ENCODE measurements at places on chromosomes 7 and 10.

GRCh38 chr10:21953585-21954057 is 49.9 kb downstream of the DNAJC1 start:
- DNase-seq: no peak

DNA sequence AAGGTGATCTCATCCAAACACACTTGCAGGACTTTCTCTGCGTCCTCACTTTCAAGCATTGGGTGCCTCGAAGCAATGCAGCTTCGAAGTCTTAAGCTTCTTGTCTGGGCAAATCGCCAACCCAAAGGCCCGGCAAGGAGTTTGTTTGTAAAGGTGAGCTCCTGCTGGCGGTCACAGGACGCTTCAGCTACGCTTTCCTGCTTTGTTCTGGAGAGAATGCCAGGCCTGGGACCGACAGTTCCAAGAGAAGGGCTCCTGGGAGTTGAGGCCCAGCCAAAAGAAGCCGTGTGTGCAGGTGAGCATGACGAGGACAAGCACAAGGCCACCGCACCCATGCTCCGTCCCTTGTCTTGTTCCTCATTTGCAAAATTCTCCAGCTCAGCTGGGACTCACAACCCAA is 106.6 kb upstream of the DOCK1 start:
- no peak for DNase-seq

GRCh38 chr7:47474937-47475879 is 106.7 kb downstream of the TNS3 start:
- peak; percentile 61 for DNase-seq

- DNase-seq: no peak
These were observed 305.1 kb upstream of the LYZL1 start for GRCh38 chr10:28983799-28984198.

- no peak for DNase-seq
These were observed 4.1 kb upstream of the VPS26A start for GRCh38 chr10:69119896-69120295.

GRCh38 chr7:23016345-23017253 is 2.7 kb upstream of the HYCC1 start:
- DNase-seq: no peak

- DNase-seq: no peak
These were observed 3.2 kb downstream of the VCL start for GRCh38 chr10:74000892-74001669.

- DNase-seq: no peak
These were observed 185.6 kb downstream of the LRRC4 start for GRCh38 chr7:127845522-127846214.

DNA sequence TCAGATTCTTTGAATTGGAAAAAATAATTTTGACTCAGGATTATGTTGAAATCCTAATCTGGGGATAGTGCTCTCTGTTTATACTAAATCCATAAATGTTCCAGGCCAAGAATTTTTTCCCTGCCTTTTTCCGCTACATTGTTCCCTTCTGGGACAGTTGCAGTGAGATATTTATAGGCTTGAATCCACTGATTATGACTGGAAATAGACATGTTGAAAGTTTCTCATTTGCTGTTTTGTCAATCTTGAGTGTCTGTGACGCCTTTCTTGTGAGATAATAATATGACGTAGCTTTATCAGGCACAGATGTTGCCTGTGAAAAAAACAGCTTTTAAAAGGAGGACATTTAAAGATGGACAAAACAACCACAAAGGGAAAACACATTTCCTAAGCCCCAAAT is 155.9 kb downstream of the ARID5B start:
- no peak for DNase-seq

- no peak for DNase-seq
These were observed 61.6 kb downstream of the NHLRC2 start for GRCh38 chr10:113916053-113916452.

- DNase-seq: no peak
These were observed 97.9 kb downstream of the MTPN start for GRCh38 chr7:135879233-135879632.

DNA sequence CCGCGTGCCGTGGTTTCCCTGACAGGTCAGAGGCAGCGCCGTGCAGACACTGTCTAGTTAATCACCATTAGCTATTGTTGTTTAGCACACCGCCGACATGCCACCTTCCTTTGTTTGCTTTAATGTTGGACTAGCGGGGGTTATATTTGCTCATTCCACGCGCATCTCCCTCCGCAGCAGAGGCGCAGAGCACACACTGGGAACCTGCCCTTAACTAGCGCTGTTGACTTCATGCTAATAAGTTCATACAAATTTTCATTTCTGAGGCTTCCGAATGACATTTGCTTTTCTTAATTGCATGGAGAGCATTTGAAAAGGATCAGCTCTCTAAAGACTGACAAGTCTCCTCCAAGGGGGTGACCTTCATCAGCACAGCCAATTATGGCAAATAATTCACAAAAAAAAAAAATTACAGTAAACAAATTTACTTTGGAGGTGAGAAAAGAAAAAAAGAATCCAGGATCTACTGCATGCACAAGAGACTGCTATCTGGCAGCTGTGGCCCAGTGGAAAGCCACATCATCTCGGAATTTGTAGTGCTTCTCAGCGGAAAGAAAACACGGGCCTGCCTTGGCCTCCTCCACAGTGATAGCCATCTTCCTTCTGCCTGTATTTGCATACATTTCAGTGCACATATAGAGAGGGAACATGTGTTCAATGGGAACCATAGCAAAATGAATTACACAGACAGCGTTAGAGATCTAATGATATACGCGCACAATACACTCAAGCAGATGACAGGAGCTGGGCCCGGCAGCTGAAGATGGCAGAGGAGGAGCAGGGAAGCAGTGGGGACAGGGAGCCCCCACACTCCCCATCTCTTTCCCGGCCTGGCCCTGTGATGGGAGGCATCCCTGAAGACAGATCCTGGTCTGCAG is 94.2 kb downstream of the EBF3 start:
- no peak for DNase-seq

GRCh38 chr7:25625306-25625992 is 397.2 kb upstream of the NPVF start:
- DNase-seq: no peak

DNA sequence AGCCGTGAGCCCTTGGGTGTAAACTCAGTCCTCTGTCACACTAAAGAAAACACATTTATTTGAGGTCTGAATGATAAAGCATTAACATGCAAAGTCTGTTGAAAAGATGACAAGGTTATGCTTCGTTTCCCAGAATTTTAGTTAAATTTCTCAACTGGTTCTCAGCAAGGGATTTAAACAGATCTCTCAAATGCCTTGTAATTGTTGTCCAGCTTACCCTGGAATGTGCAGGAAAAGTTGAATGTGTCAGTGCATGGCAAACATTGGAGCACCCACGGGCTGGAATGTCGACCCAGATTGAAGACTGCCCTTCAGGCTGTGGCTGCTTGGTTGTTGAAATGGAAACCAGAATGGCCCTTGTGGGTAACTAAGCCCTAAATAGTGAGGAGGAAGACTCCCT is 191.8 kb downstream of the TRIL start:
- no peak for DNase-seq

DNA sequence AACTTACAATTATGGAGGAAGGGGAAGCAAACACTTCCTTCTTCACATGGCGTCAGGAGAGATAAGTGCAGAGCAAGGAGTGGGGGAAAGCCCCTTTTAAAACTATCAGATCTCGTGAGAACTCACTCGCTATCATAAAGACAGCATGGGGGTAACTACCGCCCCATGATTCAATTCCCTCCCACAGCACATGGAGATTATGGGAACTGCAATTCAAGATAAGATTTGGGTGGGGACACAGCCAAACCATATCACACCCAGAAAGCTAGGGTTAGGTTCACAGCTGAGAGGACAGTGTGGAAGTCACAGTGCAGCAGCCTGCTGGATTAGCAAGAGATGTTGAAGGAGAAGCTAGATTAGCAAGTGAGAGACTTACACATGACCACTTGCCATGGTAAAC is 81.6 kb downstream of the CRTAC1 start:
- no peak for DNase-seq

DNA sequence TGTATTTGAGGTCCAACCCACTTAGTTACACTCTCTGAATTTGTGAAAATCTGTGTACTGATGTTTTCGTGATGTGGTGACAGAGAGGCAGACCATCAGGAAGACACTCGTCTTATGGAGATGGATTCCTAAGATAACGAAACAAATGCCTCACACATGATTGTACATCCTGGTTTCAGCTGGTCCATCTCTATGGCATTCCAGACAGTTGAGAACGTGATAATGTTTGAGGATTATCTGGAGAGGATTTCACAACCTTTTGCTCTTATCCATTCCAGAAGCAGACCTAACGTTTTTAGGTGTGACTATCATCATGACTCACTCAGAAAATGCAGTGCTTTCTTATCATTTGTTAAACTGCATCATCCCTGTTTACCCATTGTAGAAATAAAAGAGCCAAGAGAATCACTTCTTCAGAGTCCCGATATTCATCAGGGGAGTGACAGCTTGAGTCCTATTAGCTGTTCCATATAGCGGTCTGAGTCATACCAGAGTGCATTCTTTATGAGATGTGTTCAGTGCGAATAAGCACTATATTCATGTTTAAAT is 74.5 kb downstream of the BMPER start:
- no peak for DNase-seq

DNA sequence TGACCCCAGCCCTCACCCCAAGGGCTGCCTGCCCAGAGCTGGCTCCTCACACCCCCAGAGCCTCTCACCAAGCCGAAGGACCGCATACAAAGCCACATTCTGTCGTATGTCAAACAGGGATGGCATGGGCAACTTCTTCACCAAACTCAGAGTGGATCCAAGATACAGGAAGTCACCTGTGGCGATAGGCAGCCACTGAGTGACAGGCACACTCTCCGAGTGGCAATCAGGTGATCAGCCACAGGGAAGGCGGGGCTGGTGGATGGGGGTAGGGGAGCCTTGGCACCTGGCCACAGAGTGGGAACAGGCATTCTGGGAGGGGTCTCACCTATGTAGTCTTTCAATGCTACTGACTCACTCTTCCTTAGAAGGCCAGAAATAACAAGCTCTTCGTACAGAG is 7.1 kb upstream of the ASB10 start:
- no peak for DNase-seq

DNA sequence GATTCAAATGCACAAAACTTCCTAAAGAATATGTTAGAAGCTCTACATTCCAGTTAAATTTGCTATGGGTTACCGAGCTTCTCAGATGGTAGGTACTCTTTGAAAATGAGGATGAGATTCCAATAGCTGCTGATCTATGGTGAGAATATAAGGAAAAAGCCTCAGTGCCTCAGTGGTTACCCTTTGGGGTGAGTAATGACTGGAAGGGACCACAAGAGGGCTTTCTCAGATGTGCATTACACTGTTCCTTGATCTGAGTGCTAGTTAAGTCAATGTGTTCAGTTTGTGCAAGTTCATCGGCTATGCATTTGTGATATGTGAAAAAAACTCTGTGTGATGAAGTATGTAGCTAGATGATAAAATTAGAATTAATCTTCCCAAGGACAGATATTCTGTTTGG is 3.5 kb downstream of the NRCAM start:
- no peak for DNase-seq

- DNase-seq: no peak
These were observed 20.5 kb upstream of the CFAP70 start for GRCh38 chr10:73379064-73379748.

Data from right kidney (tissue), 9 donors.